GOT3 (cell line): ENCODE measurements at places on chromosomes 7 and 10.

DNA sequence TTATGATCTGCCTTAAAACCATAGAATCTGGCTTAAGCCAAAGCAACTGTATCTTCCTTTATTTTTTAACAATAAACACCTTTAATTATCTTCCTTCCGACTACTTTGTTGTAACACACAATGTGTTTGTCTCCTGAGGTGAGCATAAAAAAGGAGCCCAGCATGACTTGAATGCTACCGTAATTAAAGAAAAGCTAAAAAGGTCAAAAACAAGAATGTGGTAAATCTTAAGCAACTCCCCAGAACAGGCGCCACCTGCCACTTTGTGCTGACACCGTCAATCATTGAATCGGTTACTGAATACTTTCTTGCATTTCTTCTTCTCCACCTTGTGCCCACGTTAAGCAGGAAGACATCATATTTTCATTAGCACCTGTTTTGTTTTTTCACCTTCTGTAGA lies 569.9 kb upstream of the C7orf33 start:
- DNase-seq = no peak

DNA sequence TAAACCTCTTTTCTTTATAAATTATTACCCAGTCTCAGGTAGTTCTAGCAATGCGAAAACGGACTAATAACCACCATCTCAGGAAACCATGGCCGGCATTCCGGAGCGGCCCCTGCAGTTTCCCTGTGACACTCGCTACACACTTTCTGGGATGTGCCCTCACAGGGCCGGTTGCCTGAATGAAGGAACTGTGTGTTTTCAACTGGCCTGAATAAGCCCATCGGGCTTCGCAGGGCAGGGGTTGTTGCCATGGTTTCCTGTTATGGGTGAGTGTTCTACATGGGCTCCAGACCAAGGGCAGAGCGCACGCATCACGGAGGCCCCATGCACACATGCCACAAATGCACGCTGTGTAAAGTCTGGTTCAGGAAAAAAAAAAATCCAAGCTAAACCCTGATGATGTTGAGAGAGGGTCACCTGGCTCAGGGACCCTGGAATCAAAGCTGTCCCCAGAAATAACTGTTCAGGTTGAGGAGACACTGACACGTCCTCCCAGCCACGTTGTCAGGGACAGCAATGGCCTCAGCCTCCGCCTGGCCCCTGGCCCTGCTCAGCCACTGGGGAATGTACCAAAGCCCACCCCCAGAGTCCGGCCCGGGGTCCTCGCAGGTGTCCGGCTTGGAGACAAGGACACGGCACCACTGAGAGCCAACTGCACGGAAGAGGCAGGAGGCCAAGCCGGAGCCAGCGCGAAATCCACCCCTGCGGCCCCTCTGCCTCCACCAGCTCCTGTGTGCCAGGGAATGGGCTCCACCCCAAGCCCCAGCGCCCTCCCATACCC lies 47.9 kb downstream of the STK32C start:
- DNase-seq = no peak

DNA sequence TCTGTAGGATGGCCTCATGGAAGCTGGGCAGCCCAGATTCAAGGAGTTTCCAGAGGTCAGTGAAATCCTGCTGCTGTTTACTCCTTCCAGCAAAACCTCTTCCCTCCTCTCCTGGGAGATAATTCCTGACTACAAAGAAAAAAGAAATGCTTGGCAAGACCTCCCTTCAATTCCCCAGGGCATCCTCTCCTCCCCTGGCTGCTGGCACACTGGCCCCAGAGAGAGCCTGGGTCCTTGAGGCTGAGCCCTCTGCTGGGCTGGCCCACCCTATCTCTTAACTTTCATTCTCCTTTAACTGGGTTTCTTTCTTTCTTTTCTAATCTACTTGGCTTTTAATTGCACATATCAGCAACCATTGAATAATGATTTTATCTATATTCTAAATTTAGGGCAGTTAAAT lies 7.7 kb downstream of the DRGX start:
- no peak for DNase-seq

DNA sequence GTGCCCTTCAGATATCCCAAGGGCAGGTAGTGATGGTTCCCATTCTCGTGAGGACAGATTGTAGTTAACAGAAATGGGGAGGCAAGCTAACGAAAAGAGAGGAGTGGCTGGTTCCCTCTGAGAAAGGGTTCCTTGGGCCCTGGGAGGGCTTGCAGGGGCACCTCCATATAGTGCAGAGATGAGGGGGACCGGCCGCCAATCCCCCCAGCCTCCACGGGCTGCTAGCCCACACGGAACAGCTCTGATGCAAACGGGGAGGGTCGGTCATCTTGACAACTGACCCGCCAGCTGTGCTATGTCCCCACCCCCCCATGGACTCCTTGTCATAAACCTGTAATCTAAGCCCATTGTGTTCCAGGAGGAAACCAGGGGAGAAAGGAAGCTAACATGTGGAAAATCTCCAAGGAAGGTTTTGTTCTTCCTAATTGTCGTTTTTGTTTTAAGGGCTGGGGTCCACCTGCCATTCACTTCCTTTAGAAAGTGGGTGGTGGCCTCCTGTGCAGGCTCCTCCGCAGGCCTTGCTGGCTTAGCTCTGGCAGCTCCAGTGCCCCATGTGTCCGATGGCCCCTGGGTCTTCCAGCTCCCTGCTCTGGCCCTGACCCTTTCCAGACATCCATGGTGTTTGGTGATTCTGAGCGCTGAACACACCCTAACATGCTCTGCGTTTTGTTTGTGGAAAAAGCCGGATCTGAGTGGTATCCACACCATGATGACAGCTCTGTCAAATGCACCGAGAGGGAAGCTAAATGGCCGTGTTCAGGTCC lies 15.9 kb downstream of the ADCY1 start:
- no peak for DNase-seq

GRCh38 chr10:73759512-73760115 lies 15.4 kb downstream of the SEC24C start:
- no peak for DNase-seq

- no peak for DNase-seq
Observed at GRCh38 chr7:64916-65341, 127.4 kb upstream of the FAM20C start.

- DNase-seq = no peak
Observed at GRCh38 chr10:121080281-121080891, 229.2 kb downstream of the WDR11 start.

GRCh38 chr10:84581976-84582375 lies 253.6 kb downstream of the CCSER2 start:
- DNase-seq = no peak

- no peak for DNase-seq
Observed at GRCh38 chr10:86177537-86178155, 188.9 kb downstream of the GRID1 start.

GRCh38 chr7:148398844-148399365 lies 191.7 kb upstream of the C7orf33 start:
- DNase-seq = no peak

DNA sequence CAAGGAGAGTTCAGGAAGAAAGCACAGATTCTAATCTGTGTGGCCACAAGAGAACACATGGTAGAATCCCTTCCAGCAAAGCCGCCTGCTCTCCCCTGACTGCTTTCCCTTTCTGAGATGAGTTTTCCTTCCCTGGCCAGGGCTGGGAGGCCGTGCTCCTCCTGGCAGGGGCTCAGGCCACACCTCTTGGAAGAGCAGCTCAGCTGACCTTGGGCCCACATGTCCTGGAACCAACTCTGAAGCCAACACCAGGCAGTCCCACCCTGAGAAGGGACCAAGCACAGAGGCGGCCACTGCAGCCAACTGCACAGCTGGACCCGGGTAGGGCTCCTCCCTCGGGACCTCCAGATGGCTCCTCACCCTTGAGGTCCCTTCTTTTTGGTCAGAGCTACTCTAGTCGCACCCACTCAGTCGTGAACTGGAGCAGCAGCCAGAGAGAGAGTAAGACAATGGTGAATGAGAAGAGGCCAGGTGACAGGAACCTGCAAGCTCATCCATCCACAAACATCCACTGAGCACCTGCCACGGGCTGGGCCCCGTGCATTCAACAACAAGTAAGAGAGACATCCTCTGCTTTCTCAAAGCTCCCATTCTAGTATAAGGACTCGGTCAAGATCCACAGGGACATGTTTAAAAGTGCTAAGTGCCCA lies 40.3 kb downstream of the FAM53B start:
- no peak for DNase-seq

DNA sequence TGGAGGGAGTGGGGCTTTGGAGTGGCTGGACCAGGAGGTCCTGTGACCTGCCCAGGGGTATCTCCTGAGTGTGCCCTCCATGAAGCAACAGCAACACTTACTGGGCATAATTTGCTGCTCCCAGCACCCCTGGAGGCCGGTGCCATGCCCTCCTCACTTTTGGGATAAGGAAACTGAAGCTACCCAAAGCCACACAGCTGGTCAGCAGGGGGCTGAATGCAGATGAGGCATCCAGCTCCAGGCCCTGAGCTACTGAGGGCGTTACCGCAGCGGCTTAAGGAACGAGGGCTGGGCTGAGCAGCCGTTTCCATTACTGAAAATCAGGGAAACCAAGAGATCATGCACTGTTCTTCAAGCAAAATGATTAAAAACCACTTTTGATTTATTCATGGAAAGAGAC lies 408.9 kb downstream of the GLRX3 start:
- DNase-seq = no peak

- DNase-seq = no peak
Observed at GRCh38 chr7:113256883-113257531, 138.7 kb upstream of the SMIM30 start.

- no peak for DNase-seq
Observed at GRCh38 chr10:72140174-72140573, 51.8 kb upstream of the SPOCK2 start.

DNA sequence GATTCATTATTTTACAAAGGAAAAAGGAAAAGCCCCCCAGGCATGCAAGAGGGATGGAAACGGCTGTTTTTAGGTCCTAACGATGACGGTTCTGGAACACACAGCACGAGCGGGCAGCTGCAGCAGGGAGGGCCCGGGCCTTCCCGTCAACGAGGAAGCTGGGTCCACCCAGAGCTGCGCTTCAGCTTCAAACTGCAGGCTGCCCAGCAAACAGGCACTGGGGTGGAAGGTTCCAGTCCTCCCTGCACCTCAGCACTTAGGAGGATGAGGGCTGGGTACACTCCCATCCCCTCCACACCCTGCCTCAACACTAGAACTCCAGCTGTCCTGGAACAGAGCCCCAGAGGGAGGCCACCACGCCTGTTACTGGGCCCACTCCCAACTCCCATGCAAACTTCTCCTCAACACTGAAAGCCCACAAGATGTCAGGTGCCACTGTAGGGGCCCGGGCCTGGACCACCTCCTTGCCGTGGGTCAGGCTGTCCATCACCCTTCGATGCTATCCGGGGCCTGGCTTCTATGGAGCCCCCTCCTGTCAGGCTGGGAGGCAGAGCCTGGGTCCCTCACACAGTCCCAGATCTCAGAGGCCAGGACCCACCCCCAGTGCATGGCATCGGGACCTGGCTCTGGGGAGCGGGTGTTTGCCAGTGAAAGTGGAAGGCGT lies 33.0 kb downstream of the PAPOLB start:
- no peak for DNase-seq

GRCh38 chr7:126937171-126937570 lies 315.6 kb downstream of the GRM8 start:
- no peak for DNase-seq

- no peak for DNase-seq
Observed at GRCh38 chr7:30366606-30367005, 82.2 kb downstream of the ZNRF2 start.

- no peak for DNase-seq
Observed at GRCh38 chr10:69180525-69181204, 631 bp downstream of the SUPV3L1 start.

GRCh38 chr7:80318081-80318480 lies 183.4 kb downstream of the GNAI1 start:
- no peak for DNase-seq

- no peak for DNase-seq
Observed at GRCh38 chr7:100864263-100864845, 2.8 kb upstream of the TRIP6 start.

- no peak for DNase-seq
Observed at GRCh38 chr10:60707841-60708240, 70.4 kb upstream of the CDK1 start.

DNA sequence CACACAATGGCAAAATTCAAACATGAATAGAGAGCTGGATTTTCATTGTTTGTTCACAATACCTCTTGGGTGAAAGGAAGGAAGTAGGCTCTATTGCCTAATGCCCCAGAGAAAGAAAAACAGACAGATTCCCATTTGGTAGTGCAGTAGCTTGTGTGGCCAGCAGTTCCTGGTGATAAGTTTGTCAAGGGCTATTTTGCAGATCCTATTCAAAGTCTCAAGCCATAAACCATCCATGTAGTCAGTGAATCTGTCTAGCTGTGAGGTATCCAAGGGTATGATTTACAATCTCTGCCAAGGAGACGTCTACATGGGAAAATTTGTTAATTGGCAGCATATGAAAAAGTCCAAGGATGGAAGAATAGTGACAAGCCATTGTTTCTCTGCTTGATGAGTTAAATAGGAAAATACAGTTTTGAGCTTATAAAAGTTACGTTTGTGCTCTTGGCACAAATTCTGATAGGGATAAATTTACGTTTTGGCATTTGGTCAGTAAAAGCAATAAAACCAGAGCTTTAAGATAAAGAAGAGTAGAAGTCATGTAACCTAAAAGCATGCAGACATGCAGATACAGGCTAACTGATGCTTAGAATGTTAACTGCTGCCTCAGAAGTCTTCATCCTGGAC lies 269.1 kb downstream of the GATA3 start:
- no peak for DNase-seq

DNA sequence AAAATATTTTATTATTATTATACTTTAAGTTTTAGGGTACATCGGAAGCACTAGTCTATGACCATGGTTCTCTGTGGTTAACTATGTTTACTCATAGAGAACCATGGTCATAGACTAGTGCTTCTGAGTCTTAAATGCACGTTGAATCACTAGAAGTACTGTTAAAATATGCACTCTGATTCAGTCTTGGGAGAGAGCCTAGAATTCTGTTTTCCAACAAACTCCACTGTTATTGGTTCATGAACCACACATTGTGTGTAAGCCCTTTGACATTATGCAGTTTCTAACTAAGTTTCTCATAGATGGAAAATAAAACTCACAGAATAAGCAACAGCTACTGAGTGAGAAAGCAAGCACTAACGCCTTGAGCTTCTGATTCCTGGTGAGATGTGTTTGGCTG lies 1120.6 kb downstream of the SORCS1 start:
- no peak for DNase-seq

- DNase-seq = no peak
Observed at GRCh38 chr7:130319541-130319940, 25.1 kb upstream of the CPA5 start.

GRCh38 chr10:61965703-61966395 lies 64.3 kb downstream of the ARID5B start:
- no peak for DNase-seq

GRCh38 chr7:157412491-157413180 lies 75.8 kb downstream of the DNAJB6 start:
- no peak for DNase-seq

GRCh38 chr7:85851571-85852193 lies 664.8 kb upstream of the SEMA3D start:
- DNase-seq = no peak

- no peak for DNase-seq
Observed at GRCh38 chr10:83543691-83544462, 595.4 kb upstream of the GHITM start.

- no peak for DNase-seq
Observed at GRCh38 chr7:30970074-30970473, 6.3 kb downstream of the GHRHR start.

- DNase-seq = no peak
Observed at GRCh38 chr7:15784694-15785030, 98.2 kb upstream of the MEOX2 start.
